ENCODE measurements at places on chromosomes 1 and 21.

DNA sequence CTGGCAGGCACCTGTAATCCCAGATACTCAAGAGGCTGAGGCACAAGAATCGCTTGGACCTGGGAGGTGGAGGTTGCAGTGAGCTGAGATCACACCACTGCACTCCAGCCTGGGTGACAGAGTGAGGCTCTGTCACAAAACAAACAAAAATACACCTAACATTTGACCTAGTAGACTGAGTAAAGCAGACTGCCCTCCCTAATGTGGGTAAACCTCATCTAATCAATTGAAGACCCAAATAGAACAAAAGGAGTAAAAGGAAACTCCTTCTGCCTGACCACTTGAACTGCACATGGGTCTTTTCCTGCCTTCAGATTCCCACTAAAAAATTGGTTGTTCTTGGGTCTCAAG lies 19.0 kb upstream of the RBM15 start:
- no peak for DNase-seq

GRCh38 chr1:17207966-17208418 lies 3.1 kb downstream of the PADI1 start:
- peak; percentile 40 for DNase-seq

GRCh38 chr1:113628997-113629396 lies 130.3 kb downstream of the PHTF1 start:
- DNase-seq: no peak

DNA sequence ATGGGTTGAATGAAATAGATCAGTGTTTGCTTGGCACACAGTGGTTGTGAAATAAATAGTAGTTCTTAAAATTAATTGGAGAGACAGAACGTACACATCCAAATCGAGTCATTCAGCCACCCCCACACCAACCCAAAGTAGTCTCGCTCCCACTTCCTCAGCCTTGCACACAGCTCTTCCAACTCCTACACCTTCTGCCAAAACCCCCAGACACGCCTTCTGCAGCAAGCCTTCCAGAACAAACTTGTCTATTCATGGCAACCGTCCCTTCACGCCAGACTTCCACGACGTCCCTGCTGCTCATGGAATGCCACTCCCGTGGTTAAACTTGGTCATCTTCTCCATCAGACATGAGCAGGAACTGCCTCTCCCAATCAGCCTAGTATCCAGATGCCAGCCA lies 37.5 kb upstream of the RD3 start:
- no peak for DNase-seq

GRCh38 chr1:156795787-156796186 lies 20.9 kb downstream of the SH2D2A start:
- DNase-seq: no peak

DNA sequence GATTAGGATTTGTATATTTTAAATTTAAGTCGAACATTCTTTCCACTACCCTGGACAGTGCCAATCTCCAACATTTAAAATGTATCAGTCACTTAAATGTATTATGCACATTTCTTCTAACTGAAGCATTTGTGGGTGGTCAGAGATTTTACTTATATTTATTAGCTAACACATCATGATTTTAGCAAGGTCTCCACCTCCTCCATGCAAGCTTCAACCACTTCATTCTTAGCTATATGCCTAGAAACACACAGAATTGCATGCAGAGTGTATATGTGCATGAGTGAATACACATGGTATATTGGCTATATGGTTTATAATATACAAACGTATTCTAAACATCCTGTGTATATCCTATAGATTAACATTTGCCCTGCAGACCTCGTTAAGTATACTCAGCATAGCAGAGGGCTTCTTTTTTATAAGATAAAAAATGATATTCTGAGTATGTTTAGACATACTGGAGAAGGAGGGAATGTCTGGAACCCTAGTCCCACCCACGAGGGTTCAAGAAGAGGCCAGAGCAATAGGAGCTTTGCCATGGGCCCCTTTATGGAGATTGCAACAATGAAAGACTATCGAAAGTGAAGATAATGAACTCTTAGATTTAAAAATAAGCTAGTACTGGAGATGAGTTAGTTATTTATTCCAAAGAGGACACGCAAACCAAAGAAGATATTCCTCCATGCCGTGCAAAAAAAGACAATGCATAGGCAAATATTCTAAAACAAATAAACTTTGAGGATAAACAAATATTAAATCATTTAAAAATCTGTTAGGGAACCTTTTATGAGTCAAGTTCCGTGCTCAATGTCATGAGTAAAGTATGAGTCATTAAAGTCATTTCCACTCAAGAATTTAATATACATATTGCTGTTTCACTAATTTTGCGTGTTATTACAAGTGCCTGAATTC lies 480.4 kb downstream of the SIPA1L2 start:
- no peak for DNase-seq

DNA sequence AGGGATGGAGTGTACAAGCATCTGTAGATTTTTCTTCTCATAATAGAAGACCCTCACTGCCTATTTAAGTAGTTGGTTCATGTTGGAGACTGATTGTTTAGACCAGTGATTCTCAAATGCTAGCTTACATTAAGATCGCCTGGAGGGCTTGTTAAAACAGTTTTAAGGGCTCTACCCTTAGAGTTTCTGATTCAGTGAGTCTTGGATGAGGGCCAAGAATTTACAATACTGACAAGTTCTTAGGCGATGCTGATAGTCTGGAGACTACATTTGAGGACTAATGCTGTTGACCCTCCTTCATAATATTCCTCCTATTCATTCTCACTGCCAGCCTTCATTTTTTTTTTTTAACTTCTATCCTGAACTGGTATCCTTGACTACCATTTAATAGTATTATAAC lies 15.2 kb upstream of the AGO3 start:
- no peak for DNase-seq

GRCh38 chr1:36792292-36792691 lies 242.0 kb downstream of the GRIK3 start:
- no peak for DNase-seq

DNA sequence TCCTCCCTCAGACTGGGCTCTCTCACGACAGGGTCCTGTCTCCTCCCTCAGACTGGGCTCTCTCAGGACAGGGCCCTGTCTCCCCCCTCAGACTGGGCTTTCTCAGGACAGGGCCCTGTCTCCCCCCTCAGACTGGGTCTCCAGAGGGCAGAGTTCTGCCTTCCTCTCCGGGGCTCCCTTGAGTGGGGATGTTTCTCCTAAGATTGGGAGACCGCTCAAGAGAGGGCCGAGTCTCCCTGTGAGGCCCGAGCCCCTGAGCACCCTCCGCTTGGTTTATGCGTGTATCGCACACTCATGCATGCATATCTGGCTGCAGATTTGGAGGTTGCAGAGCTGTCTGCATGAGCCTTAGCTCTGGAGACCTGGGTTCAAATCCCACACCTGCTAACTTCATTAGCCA lies 39.3 kb upstream of the CSF3R start:
- DNase-seq: no peak

DNA sequence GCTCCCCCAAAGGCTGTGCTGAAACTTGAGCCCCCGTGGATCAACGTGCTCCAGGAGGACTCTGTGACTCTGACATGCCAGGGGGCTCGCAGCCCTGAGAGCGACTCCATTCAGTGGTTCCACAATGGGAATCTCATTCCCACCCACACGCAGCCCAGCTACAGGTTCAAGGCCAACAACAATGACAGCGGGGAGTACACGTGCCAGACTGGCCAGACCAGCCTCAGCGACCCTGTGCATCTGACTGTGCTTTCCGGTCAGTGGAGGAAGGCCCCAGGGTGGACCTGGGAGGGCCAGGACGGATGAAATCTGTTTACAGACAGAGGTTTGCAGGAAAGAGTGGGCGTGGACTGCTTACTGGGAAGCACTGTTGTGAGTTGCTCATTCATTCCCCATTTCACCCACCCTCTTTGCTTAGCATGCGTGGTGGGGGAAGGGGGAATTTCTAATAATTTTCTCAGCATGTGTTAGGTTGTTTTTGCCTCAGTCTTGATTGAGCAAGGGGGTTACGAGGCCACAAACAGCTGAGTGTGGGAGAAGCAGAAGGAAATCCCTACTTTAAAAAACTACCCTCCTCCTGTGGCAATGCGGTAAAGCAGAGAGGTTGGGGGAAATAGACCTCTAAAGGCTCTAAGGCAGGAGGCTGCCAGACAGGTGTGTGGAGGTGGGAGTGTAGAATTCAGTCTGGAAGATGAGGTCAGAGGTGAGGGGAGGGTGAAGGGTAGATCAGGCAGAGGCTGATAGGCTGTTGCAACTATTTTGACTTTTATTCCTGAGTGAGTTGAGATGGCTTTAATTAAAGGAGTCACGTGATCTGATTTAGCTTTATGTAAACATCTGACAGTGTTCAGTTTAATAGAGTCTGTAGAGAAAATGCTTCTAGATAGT lies 1.3 kb downstream of the FCGR2A start:
- no peak for DNase-seq

- no peak for DNase-seq
These were observed 53.6 kb downstream of the UBE2T start for GRCh38 chr1:202288177-202288576.

- DNase-seq: no peak
These were observed 61.7 kb downstream of the SLC45A1 start for GRCh38 chr1:8379513-8380186.

DNA sequence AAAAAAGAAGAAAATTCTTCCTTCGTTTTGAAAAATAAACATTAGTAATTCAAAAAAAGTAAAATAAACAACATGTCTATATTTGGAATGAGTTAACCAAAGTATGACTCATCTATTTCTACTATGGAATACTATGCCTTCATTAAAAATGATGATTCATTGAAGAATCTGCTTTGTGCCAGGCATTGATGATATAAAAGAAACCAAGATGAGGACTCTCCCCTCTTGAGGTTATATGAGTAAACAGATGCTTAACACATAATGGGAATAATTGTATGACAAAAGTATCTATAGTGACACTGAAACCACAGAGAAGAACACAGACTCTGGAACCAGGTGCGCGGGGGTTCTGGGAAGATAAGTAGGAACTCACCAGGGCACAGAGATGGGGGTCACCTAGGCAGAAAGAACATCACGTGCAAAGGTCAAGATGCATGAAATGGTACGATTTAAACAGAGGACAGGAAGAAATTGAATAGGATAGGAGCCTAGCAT lies 18.8 kb downstream of the ELF3 start:
- DNase-seq: no peak

GRCh38 chr1:2415801-2416208 lies 3.4 kb upstream of the PEX10 start:
- DNase-seq: peak; percentile 74

DNA sequence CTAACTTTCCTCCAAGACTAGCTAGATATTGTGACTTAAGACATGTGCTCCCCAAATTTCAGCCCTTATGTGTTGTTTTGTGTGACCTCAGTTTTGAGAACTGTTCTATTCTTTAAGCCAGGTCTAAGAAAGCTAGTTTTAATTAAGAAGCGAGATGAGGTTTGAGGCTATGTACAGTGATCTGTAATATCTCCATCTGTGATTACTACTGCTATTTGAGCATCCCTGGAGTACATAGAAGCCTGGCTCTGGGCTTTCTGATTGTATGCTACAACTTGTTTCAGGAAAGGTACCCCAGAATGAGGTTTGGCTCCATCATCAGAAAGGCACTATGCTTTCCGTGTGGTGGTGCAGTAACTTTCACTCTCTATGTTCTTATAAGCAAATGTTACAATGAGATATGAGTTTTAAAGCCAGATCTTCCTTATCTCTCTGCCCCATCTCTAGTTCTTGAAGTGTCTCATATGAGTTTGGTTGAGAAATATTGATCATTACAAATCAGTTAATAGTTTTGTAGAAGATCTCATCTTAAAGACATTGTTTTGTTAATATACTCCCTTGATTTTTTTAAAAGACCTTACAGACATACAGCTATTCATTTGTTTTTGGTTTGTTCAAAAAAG lies 605 bp downstream of the RGS4 start:
- no peak for DNase-seq

- DNase-seq: no peak
These were observed 687.7 kb downstream of the MATN1 start for GRCh38 chr1:30035522-30036228.

DNA sequence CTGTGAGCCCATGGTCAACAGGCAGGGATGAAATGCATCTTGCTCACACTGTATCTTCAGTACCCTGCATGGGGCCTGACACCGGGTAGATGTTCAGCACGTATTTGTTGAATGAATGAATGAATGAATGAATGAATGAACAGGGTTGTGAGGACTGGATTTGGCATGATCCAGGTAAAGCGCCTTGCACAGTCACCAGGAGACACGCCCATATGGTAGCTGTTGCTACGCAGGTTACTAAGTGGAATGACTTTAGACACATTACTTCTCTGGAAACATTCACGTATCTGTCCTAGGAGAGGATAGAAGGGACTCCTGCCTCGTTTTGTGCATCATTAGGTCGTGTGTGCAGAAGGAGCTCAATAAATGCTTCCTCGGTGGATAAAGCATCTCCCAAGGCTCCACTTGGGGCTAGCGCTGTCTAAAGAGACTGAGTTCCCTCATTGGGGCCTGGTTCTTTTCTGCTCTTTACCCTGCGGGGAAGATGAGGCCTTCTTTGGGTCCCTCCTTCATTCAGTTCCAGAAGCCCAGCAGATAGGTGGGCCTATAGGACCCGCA lies 54.2 kb downstream of the NDUFS5 start:
- DNase-seq: no peak

GRCh38 chr1:204426035-204426436 lies 14.4 kb upstream of the PPP1R15B start:
- peak; percentile 0 for DNase-seq

DNA sequence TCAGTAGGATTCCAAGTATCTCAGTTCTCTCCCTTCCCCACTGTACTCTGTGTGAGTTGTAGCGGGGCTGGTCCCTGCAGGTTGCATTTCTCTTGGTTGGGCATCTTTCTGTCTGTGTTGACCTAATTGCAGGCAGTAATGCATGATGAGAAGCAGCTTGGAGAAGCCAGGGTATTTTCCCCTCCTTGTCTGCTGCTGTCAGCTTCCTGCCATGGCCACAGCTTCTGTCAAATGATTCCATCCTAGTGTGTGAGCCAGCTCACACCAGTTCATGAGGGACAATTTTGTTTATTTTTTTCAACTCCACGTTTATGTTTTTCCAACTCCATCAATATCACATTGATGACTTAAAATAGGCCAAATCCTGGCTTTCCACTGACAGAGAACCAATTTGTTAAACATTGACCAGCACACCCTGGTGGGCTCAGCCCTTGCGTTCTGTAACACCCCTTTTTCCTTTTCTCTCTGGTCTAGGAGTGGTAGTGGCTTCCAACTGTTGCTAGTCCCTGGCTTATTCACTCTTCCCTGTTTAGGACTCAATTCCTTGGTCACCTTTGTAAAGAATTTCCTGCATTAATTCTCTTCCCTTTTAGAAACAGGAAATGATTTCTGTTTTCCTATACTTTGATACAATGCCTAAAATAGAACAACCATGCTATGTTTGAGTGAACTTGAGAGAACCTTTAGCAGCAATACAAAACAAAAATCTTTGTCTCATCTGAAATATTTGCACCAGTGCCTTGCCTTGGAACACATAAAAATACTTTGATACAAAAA lies 44.9 kb upstream of the APOBEC4 start:
- no peak for DNase-seq

GRCh38 chr1:161198194-161198896 lies 509 bp downstream of the ADAMTS4 start:
- DNase-seq: peak; percentile 78

DNA sequence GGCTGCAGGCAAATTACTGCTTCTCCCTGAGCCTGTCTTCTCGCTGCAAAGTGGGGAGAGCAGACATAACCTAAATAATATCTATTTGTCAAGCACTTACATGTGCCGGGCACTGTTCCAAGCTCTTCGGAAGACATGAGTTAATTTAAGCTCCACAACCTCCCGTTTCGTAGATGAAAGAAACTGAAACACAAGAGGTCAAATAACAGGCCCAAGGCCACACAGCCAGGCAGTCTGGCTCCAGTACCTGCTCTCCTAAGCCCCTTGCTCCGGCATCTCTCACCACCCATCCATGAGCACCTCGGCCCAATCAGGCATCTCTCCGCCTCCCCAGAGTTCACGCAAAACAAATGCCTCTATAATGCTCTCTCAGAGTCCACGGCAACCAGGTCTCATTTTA lies 65.4 kb downstream of the TAS1R2 start:
- DNase-seq: peak; percentile 76
